ENCODE measurements at places on chromosomes 5 and 9. TPM values are rescaled to one million over a fixed set of nuclear protein-coding genes. Genes with fewer than 3 reads are reported as not detected.

- no peak overlapping the region for H3K27ac ChIP-seq
- H3K4me1 ChIP-seq = peaks cover 3% of the 10 kb centered on the region
- no peaks in the 10 kb centered on the region for H3K36me3 ChIP-seq
- no peak for DNase-seq
Observed at GRCh38 chr9:73780916-73781315, 629.3 kb downstream of the ANXA1 start.

GRCh38 chr9:121197132-121197531, 4.5 kb downstream of the RAB14 start:
- H3K4me1 ChIP-seq = peaks cover 38% of the 10 kb centered on the region
- no peak overlapping the region for H3K4me3 ChIP-seq
- H3K27me3 ChIP-seq = peaks cover 8% of the 10 kb centered on the region
- H3K36me3 ChIP-seq = peaks cover 6% of the 10 kb centered on the region

The TAF1L gene
- not detected for total RNA-seq

DNA sequence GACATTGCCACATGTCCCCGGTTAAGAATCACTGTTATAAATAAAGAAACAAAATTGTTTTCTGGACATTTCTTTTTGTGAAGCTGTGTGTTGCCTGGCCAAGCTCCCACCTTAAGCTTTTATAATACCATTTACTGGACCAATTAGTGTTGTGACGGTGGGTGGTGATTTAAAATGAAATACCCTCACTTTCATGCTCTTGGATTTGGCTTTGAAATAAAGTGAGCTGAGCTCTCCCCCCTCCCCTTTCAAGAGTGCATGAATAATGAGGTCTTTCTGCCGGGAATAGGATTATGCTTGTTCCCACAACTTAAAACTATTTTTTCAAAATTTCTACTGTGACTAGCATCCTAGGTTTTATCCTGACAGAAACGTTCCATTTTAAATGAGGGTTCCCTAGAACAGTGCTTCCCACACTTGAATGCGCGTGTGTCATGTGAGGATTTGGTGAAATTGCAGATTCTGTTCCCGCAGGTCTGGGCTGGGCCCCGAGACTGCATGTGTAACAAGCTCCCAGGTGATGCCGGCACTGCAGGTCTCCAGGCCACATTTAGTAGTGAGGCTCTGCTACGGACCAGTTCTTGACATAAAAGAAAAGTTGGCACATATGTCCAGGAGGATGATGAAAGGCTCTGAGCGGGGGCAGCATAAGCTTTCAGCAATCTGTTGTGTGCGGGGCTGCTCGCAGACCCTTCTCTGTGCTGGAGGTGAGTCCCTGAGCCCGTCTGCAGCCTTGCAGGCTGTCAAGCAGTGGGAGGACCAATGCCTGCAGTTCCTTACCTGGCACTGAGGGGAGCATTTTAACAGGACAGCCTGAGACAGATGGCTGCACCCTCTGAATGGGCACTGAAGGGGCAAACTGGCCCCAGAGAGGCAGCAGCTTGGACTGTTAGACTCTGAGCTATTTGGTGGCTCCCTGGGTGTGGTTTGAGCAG, 24.4 kb downstream of the IQGAP2 start:
- H3K36me3 ChIP-seq = no peaks in the 10 kb centered on the region
- no peak overlapping the region for H3K27ac ChIP-seq
- peaks cover 40% of the 10 kb centered on the region for H3K4me1 ChIP-seq

DNA sequence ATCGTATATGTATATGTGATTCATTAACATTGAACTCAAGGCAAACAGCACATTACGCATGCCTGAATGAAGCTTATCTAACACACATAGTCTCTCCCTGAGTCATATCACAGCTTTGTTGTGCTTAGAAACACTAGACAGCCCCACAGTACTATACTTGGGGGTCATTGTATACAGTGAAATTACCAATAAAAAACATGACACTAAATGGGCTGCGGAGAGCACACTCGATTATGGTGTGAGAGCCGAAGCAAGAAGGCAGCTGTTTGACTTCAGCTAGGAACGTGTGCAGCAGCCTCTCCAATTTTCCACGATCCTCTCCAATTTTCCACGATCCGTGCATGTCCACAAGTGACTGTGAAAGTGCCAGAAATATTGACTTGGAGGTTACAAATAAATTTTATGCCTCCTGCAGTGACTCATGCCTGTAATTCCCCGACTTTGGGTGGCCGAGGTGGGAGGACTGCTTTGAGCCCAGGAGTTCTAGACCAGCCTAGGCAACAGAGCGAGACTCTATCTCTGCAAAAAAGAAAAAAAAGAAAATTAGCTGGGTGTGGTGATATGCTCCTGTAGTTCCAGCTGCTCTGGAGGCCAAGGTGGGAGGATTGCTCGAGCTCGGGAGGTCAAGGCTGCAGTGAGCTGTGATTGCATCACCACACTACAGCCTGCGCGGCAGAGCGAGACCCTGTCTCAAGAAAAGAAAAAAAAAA, 102.4 kb downstream of the DAPK1 start:
- DNase-seq = no peak
- H3K4me3 ChIP-seq = no peak overlapping the region
- no peaks in the 10 kb centered on the region for H3K36me3 ChIP-seq
- no peak overlapping the region for H3K27ac ChIP-seq
- peaks cover 3% of the 10 kb centered on the region for H3K4me1 ChIP-seq

DNA sequence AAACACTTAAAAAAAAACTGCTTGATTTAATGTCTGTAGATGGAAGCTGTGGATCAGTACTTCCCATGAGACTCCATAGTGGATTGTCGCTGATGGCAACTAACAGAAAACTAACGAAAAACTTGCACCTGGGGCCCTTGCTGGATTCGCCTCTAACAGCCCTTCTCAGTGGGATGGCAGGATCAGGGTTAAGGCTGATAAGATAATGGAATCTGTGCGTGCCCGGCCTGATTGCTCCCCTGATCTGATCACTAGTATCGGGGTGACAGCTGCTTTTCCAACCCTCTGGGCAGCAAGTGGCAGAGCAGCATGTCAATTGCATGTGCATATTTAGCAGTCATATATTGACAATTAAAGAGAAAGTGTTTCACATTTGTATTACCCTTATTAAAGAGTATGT, 185.8 kb upstream of the ELAVL2 start:
- no peaks in the 10 kb centered on the region for H3K27me3 ChIP-seq
- no peak overlapping the region for H3K4me3 ChIP-seq
- H3K4me1 ChIP-seq = peaks cover 4% of the 10 kb centered on the region
- no peak overlapping the region for H3K27ac ChIP-seq
- H3K36me3 ChIP-seq = no peaks in the 10 kb centered on the region

- H3K27me3 ChIP-seq = peaks cover 3% of the 10 kb centered on the region
- DNase-seq = no peak
- no peak overlapping the region for H3K27ac ChIP-seq
- H3K36me3 ChIP-seq = no peaks in the 10 kb centered on the region
- no peak overlapping the region for H3K4me3 ChIP-seq
- H3K4me1 ChIP-seq = peaks cover 7% of the 10 kb centered on the region
Observed at GRCh38 chr5:11507156-11507910, 396.9 kb downstream of the CTNND2 start.

DNA sequence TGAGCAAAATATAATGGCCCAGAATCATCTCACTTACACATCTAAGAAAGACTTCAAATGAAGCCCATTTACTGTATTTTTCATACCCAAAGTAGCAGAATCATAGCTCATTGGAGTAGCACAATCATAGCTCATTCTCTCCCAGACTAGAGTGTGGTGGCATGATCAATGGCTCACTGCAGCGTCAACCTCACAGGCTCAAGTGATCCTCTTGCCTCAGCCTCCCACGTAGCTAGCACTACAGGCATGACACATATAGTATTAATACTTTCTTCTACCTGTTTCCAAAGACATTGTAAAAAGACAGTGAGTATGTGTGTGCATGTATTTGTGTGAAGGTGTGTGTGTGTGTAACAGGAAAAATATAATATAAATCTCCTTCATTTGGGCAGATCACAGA, 1247.9 kb upstream of the ACO1 start:
- no peak for DNase-seq
- H3K36me3 ChIP-seq = no peaks in the 10 kb centered on the region
- H3K4me3 ChIP-seq = no peak overlapping the region

- H3K27ac ChIP-seq = no peak overlapping the region
- no peaks in the 10 kb centered on the region for H3K27me3 ChIP-seq
- no peak overlapping the region for H3K4me3 ChIP-seq
- DNase-seq = no peak
- no peaks in the 10 kb centered on the region for H3K36me3 ChIP-seq
Observed at GRCh38 chr9:134908524-134909309, 9.0 kb downstream of the FCN1 start.

DNA sequence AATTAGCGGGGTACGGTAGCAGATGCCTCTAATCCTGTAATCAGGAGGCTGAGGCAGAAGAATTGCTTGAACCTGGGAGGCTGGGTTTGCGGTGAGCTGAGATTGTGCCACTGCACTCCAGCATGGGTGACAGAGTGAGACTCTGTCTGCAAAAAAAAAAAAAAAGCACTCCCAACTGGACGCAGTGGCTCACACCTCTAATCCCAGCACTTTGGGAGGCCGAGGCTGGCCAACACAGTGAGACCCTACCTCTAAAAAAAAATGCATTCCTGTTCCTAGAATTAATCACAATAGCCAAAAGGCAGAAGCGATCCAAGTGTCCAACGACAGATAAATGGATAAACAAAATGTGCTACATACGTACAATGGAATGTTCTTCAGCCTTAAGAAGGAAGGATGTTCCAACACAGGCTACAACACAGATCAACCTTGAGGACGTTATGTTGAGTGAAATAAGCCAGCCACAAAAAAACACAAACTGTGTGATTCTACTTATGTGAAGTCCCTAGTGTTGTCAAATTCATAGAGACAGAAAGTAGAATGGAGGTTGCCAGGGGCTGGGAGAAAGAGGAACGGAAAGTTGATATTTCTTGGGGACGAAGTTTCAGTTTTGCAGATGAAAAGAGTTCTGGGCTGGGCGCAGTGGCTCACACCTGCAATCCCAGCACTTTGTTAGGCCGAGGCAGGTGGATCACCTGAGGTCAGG, 13.8 kb downstream of the FAM78A start:
- H3K27me3 ChIP-seq = peaks cover 4% of the 10 kb centered on the region
- peaks cover 26% of the 10 kb centered on the region for H3K36me3 ChIP-seq
- no peak for DNase-seq
- H3K4me3 ChIP-seq = no peak overlapping the region
- H3K27ac ChIP-seq = peak overlapping the region; percentile 17
- peaks cover 26% of the 10 kb centered on the region for H3K4me1 ChIP-seq

DNA sequence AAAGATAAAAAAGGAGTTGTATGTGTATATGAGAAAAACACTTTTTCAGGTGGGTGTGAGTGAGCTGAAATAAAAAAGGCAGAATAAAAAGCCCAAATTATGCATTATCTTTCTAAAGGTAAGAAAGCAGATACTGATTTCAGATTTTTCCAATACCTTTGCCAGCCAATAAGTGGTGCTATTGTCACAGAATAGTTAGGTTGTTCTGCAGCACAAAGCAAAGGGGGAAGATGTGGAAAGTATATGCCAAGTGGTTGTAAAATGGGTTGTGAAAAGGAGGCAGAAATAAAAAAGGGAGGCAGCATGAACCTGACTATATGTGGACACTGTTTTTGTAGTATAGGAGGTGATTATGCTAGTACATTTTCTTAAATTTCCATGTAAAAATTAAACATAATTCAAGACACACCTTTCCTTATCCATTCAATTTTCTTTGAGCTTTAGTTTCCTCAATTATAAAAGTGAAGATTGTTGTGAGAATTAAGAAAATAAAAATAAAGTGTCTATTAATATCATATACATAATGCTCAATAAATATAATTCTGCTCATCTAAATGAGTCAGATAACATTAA, 106.7 kb downstream of the SMIM15 start:
- peaks cover 5% of the 10 kb centered on the region for H3K4me1 ChIP-seq
- no peaks in the 10 kb centered on the region for H3K27me3 ChIP-seq
- peak; percentile 25 for DNase-seq

DNA sequence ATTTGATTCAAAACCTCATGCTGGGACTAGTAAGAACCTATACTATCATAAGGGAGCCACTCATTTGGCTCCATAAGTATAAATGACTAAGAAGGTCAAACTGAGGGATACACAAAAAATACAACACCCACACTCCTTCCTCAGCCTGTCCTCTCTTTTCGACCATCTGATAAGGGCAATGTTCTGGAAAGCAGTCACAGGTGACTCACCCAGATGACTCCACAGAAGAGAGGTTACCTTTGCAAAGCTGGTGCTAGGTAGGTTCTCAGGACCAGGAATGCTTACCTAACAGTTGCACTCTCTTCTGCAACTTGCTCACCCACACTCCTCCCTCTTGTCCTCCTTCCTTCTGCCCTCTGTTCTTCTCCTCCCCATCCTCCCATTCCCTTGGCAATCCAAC, 32.9 kb downstream of the LHFPL2 start:
- peaks cover 6% of the 10 kb centered on the region for H3K27me3 ChIP-seq
- peaks cover 4% of the 10 kb centered on the region for H3K4me1 ChIP-seq
- H3K27ac ChIP-seq = no peak overlapping the region

GRCh38 chr9:2704504-2704903, 12.8 kb upstream of the KCNV2 start:
- H3K27ac ChIP-seq = no peak overlapping the region
- no peaks in the 10 kb centered on the region for H3K4me1 ChIP-seq
- H3K27me3 ChIP-seq = peaks cover 3% of the 10 kb centered on the region
- DNase-seq = no peak

The CNTFR gene
- total RNA-seq = 3.1 TPM

The LRRC19 gene
- total RNA-seq = not detected

The GPR150 gene
- not detected for total RNA-seq

- H3K4me1 ChIP-seq = peaks cover 31% of the 10 kb centered on the region
- H3K4me3 ChIP-seq = no peak overlapping the region
- H3K27ac ChIP-seq = no peak overlapping the region
- peaks cover 5% of the 10 kb centered on the region for H3K27me3 ChIP-seq
- no peak for DNase-seq
- no peaks in the 10 kb centered on the region for H3K36me3 ChIP-seq
Observed at GRCh38 chr5:14041528-14042192, 97.2 kb upstream of the DNAH5 start.

DNA sequence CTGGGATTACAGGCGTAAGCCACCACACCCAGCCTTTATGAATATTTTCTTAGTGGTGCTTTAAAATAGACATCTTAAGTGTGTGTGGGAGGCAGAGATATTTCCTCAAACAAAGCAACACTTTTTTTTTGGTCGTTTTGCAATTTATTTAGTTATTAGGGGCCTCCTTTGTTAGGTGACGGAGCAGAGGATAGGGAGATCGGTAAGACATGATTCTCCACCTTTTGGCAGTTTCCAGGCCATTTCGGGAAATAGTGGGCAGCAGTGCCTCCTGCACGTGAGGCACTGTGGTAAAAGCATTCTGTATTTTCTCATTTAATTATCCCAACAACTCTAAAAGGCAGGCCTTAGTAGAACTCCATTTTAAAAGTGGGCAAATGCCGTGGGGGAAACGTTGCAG, 1.9 kb downstream of the OCLN start:
- peaks cover 12% of the 10 kb centered on the region for H3K4me1 ChIP-seq
- peak overlapping the region; percentile 85 for H3K4me3 ChIP-seq
- no peak for DNase-seq
- no peaks in the 10 kb centered on the region for H3K36me3 ChIP-seq

GRCh38 chr5:43156388-43156787, 35.6 kb upstream of the NIM1K start:
- no peaks in the 10 kb centered on the region for H3K4me1 ChIP-seq
- H3K27ac ChIP-seq = no peak overlapping the region
- no peak overlapping the region for H3K4me3 ChIP-seq

All from endothelial cell (in vitro differentiated cells).